NCI-H146 (cell line): ENCODE measurements at places on chromosomes 11 and 22.

DNA sequence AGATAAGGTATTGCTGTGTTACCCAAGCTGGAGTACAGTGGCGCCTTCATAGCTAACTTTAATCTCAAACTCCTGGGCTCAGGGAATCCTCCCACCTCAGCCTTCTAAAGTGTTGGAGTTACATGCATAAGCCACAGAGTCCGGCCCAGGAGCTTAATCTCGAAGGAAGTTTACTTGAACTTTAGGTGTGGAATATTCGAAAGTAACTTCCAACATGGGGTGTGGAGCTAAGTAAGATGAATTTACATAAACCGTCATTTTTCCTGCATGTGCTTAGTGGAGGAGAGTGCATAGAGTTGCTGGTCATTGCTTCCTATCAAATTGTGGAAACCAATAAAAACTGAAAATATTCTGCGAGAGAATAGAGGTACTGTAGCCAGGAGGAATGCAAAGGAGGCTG, 1.5 kb downstream of the ATG13 start:
- DNase-seq, result no peak

DNA sequence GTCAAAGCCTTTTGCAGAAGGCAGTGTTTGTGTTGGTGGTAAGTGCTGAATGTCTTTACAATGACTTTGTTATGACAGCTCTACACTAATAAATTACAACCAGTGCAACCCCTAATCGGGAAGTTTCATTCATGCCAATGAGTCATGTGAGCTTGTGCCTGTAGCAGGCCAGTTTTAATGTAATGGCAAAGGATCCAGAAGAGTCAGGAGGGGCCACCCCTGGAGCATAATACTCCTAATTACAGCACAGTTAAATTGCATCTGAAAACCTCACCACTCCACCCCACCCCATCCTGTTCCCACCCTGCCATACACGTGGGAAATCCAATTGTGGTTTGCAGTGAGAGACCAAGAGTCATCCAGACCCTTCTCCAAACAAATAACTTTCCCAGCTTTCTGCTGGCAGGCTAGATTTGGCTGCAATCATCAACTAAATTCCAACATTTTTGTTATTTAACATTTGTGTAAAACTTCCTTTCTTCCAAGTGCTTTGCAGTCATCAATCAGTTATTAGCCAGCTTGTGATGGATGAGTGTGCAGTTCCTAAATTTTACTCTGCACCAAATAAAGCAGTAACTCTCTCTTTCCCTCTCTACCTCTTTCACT, 277.3 kb upstream of the FAT3 start:
- DNase-seq, result peak; percentile 81

DNA sequence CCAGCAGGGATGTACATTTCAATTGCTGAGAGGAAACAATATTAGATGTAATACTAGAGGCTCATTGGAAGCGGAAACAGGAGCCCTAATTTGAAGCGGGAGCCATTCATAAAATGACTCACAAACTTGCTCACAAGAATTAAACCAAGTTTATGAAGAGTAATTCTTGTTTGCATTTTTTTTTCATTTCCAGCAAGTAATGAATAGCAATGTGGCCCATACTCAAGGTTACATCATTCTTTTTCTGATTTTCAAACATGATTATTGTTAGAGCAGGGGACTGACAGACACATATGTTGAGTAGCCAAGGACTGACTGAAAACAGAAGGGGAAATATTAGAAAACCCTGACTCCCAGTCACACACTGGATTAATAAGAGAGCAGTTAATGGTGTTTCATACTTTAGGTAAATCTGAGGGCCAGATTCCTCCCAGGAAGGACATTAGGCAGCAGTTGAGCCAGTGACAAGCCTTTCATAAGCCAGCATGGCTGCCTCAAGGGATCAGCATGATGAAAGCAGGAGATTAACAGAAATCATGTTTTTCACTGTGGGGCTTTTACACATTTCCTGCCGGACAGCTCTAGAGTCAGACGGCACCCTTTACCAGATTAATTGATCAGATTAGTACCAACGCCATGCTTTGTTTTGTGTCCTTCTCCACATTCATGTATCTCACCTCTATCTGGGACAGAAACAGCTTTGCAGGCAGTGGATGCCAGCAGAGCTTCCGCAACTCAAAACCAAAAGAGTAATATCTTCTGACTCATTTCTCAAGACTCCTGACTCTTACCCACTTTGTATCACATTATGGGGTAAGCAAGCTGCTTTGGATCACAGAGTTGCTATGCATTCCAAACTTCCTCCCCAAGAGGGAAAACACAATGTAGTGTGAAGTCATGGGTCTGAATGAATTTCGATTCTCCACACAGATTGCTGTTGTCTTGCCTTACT, 831.6 kb downstream of the KCNA4 start:
- DNase-seq, result no peak

- no peak for DNase-seq
Observed at GRCh38 chr11:133984828-133985227, 28.1 kb upstream of the IGSF9B start.

- no peak for DNase-seq
Observed at GRCh38 chr11:31861011-31861410, 49.9 kb upstream of the PAX6 start.

DNA sequence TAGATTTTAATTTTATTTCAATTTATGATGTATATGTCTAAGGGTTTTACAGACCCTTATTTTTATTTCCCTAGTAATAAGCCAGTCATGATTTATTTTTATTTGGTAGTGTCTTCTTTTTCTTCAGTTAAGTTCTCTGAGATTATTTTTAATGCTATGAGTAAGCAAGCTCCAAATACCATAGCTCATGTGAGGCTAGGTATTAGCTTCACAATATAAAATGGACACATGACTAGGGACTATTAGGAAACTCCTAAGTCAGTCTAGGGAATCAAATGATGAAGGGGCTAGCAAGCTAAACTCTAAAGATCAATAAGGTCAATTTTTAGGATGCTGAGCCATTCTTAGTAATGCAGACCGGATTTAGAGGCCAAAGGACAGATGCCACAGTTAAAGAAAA, 45.9 kb downstream of the CKAP5 start:
- no peak for DNase-seq

GRCh38 chr11:91967691-91968045, 256.9 kb upstream of the FAT3 start:
- no peak for DNase-seq

- DNase-seq, result no peak
Observed at GRCh38 chr11:73200256-73200655, 17.8 kb upstream of the P2RY2 start.

- no peak for DNase-seq
Observed at GRCh38 chr11:9428706-9429105, 32.1 kb upstream of the ZNF143 start.

GRCh38 chr22:42185915-42186439, 55.4 kb upstream of the CYP2D6 start:
- peak; percentile 15 for DNase-seq

- DNase-seq, result no peak
Observed at GRCh38 chr11:104442321-104442720, 278.4 kb upstream of the PDGFD start.

DNA sequence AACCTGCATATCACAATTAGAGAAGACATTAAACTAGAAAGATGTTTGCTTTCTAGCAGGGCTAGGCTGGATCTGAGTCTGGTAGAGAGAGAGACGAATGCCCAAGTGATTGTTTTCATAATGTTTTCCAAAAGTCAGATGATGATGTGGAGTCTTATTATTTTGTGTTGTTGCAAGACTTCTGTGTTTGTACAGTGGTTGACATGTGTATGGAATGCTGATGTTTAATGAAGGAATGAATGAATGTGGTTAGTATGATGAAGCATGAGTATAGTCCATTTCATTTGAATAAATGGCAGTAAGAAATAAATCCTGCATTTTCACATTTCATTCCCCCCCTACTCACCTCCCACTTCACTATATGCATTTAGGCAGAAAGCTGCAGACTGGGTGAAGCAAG, 69.6 kb downstream of the PPP2R1B start:
- no peak for DNase-seq

DNA sequence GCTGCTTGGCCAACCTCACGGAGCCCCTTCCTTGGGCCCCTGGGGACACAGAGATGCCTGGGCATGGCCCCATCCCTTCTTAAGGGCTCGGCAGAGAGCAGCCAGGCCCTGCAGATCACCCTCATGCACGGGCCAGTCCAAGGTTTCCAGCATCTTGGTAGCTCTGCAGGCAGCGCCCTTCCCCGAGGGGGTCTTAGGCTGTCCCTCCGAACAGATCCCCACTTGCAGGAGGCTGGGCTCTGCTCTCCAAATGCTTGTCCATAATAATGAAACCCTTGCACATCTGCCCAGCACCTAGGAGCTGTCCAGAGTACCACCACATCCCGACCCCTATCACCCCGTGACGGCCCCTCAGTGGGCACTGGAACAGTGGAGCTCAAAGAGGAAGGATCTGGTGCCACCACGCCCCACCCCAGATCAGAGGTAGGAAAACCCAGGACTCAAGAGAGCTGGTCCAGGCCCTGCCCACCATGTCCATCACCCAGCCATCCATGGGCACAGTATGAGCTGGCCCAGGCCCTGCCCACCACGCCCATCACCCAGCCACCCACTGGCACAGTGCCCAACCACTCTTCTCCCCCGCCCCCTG, 92.5 kb upstream of the PRR5 start:
- no peak for DNase-seq

DNA sequence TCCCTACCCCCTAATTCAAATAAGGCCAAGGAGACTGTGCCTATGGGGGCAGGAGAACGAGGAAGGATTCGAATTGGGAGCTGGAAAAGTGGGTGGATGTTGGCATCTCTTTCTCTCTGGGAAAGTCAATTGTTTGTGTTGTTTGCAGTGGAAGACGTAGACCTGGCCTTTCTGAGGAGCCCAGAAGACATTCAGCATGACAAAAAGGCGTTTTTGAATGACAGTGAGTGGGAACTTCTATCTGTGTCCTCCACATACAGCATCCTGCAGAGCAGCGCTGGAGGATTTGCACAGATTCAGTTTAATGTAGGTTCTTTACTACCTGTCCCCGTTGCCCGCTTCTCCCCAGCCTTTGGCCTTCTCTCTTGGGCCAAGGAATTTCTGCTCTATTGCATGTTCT, 28.2 kb downstream of the HTR3B start:
- DNase-seq, result no peak
